ENCODE measurements at places on chromosomes 6 and 20.

GRCh38 chr6:100678027-100678426, 203.1 kb downstream of the ASCC3 start:
- DNase-seq, result no peak

DNA sequence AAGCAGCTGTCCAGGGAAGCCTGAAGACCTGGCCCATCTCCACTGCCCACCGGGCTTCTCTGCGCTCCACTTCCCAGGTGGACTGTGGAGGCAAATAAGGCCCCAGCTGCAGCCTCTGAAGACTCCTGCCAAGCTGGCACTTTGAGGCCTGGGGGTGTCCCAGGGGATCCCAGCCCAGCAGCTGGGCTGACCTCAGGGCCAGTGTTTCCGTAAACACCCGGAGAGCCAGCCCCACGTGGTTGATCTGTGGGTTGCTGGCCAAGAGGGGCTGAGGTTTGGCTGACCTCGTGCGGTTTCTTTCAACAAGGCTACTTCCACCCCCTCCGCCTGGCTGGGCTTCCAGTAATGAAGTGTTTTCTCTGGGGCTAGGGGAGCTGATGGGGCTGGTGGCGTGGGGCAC, 12.4 kb upstream of the CCN5 start:
- DNase-seq, result no peak

- DNase-seq, result no peak
Observed at GRCh38 chr6:111848262-111848812, 24.9 kb downstream of the FYN start.

- no peak for DNase-seq
Observed at GRCh38 chr6:46419576-46420002, 71.7 kb downstream of the RCAN2 start.

DNA sequence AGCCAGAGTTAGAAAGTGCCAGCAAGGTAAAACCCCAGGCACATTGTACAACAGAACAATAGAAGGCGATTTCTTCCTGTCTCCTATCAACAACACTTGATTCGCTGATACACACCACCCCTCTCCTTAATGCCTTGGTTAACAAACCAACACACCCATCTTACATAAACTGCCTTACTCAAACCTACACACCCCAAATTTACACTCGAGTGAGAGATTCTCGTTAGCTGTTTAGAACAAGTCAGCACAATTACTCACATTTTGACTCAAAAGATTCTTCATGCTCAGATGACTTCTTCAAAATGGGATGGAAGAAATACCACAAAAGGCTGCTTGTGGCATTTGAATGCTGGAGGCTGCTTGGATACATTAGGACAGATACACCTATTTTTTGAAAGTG, 80.0 kb upstream of the FOXQ1 start:
- no peak for DNase-seq

- DNase-seq, result no peak
Observed at GRCh38 chr6:139732451-139732850, 358.0 kb upstream of the CITED2 start.

- no peak for DNase-seq
Observed at GRCh38 chr20:37968841-37969401, 64.3 kb downstream of the TTI1 start.
